ENCODE measurements at places on chromosomes 2 and 18. TPM values are rescaled to one million over a fixed set of nuclear protein-coding genes. Genes with fewer than 3 reads are reported as not detected.

The UPP2 gene
- total RNA-seq = not detected

The THSD7B gene
- total RNA-seq = not detected

The OXER1 gene
- not detected for total RNA-seq

The RESP18 gene
- total RNA-seq = not detected

The TTLL4 gene
- total RNA-seq = 4.4 TPM

The RUFY4 gene
- not detected for total RNA-seq

The NUP35 gene
- 8.9 TPM for total RNA-seq

The ANKRD30BL gene
- not detected for total RNA-seq

The MATN3 gene
- 1.0 TPM for total RNA-seq

The TNFRSF11A gene
- 4.4 TPM for total RNA-seq

The KLHL29 gene
- 1.3 TPM for total RNA-seq

The TRIM54 gene
- total RNA-seq = 3.1 TPM

The ASPRV1 gene
- total RNA-seq = 0.16 TPM

The HOXD11 gene
- total RNA-seq = not detected

The OST4 gene
- total RNA-seq = 391 TPM

The RFTN2 gene
- 7.8 TPM for total RNA-seq

The UGT1A1 gene
- total RNA-seq = not detected

The LRP2 gene
- total RNA-seq = not detected

The FSIP2 gene
- 0.44 TPM for total RNA-seq

The GLI2 gene
- under 0.01 TPM for total RNA-seq

The PFN4 gene
- total RNA-seq = 0.32 TPM

The GREB1L gene
- total RNA-seq = 1.3 TPM

The ALK gene
- total RNA-seq = not detected

The WDCP gene
- total RNA-seq = 14.4 TPM

The TUBB8B gene
- total RNA-seq = not detected

The PIAS2 gene
- total RNA-seq = 20.8 TPM

The GFPT1 gene
- 14.9 TPM for total RNA-seq

The VWA3B gene
- total RNA-seq = not detected

The MAPK4 gene
- total RNA-seq = not detected

The RIOK3 gene
- total RNA-seq = 45.3 TPM

The MC4R gene
- total RNA-seq = not detected

The TMEFF2 gene
- total RNA-seq = under 0.01 TPM

The GPR45 gene
- not detected for total RNA-seq

The B3GNT7 gene
- under 0.01 TPM for total RNA-seq

The ITGA4 gene
- total RNA-seq = 1.9 TPM

The FLACC1 gene
- total RNA-seq = 0.49 TPM

The NOL4 gene
- not detected for total RNA-seq

The EPB41L3 gene
- total RNA-seq = 27.3 TPM

The TEX44 gene
- total RNA-seq = not detected

The GATA6 gene
- 0.44 TPM for total RNA-seq

The CFLAR gene
- total RNA-seq = 173 TPM

The IL1F10 gene
- total RNA-seq = not detected

The CYP1B1 gene
- 0.06 TPM for total RNA-seq

The UNC80 gene
- total RNA-seq = not detected

The DNER gene
- 0.82 TPM for total RNA-seq

Data from bladder microvascular endothelial cell (primary cell).